ENCODE measurements at places on chromosomes 2 and 18.

DNA sequence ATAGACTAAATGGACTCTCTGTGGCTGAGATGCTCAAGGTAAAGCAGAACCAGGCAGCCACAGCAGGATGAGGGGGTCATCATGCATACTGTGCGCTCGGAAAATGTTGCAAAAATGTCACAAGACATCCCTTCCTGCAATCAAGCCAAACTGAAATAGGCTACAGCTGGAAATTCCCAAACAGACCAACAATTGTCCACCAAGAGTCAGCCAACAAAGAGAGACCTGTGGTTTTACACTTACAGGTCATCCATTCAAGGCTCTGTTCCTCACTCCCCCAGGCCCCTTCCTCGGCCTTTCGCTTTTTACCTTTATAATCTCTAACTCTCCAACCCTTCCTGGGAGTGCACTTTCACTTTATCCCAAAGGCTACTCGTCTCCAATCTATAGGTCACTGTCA lies 1066.9 kb downstream of the TSN start:
- no peak for DNase-seq

- DNase-seq = no peak
Measured at GRCh38 chr2:177549171-177549570, 156.6 kb downstream of the AGPS start.

GRCh38 chr2:72625366-72625765 lies 200.5 kb downstream of the EXOC6B start:
- DNase-seq = no peak

DNA sequence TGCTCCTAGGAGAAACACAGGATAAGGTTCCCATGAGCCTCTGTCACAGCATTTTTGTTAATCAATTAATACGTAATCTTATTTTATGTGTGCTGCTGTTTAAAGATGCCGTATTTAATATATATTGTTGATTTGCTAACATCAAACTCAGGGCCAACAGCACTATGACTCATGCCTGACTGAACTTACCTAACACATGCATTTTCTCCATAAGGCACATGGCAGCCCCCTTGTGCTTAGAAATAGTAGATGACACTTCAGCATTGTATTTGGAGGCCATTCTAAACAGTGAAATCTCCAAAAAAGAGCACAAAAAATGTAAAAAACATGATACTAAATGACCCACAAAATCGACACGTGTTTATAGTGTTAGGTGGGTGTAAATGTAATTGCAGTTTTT lies 314.8 kb downstream of the MYCN start:
- DNase-seq = peak; percentile 18

GRCh38 chr2:232893834-232894233 lies 23.8 kb downstream of the SNORC start:
- DNase-seq = no peak

GRCh38 chr18:68219872-68220271 lies 495.0 kb downstream of the TMX3 start:
- no peak for DNase-seq

DNA sequence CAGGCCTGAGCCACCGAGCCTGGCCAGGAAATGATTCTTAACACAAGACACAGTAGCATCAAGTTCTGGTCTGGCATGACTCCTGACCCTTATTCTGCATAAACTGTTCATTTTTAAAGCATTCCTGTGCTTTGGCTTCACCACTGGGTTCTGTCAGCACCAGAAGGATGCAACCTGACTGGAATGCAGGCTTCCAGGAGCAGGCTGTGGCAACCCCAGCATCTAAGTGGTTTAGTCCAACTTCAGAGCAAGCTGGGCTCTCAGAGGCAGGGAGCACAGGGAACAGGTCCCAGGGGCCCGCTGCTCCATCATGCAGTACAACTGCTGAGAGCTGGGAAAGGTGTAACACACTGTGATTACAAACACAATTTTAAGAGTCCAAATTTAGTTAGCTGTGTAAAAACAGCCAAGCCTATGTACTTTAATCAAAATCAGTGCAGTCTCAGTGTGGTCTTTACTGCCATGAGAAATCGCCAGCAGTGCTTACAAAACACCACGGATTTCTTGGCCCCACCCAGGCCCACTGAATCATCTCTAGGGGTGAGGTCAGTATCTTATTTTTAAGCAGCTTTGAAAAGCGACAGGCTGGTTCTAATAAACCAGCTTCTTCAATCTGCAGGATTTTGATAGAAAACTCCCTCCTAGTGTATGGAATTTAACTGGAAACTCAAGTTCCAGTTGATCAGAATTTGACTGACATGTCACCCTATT lies 44.4 kb upstream of the TMEM182 start:
- no peak for DNase-seq

DNA sequence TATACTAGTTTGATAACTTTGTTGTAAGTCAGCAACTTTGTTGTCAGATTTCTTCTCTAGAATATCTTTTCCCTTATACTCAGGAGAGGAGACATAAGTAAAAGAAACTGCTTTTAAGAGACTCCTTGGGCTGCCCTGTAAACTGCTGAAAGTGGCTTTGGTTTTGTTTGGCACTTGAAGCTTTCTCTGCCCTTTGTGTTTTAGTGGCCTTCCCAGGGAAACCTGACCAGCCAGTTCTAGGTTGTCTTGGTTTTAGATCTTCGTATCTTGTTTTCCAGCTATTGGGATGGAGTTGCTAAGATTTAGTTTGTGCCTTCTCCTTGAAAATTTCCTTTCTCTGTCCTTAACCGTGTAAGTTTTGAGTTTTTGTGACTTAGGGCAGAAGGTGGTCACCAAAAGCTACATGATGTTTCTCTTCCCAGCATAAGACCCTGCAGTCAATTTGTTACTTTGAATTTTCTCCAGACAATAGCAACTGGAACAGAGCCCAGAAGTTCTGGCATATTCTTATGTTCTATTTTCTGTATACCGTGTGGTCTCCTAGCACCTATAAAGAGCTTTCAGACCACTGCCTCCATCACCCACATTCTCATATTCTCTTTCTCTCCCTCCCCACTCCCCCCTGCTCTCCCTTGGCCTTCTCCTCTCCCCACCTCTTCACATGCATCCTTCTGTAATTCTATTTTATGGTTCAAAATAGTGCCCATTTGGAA lies 81.1 kb downstream of the BOLA3 start:
- DNase-seq = no peak

GRCh38 chr18:58045242-58046092 lies 1.4 kb downstream of the NEDD4L start:
- DNase-seq = peak; percentile 66

GRCh38 chr2:223469270-223470046 lies 132.7 kb downstream of the SCG2 start:
- no peak for DNase-seq

DNA sequence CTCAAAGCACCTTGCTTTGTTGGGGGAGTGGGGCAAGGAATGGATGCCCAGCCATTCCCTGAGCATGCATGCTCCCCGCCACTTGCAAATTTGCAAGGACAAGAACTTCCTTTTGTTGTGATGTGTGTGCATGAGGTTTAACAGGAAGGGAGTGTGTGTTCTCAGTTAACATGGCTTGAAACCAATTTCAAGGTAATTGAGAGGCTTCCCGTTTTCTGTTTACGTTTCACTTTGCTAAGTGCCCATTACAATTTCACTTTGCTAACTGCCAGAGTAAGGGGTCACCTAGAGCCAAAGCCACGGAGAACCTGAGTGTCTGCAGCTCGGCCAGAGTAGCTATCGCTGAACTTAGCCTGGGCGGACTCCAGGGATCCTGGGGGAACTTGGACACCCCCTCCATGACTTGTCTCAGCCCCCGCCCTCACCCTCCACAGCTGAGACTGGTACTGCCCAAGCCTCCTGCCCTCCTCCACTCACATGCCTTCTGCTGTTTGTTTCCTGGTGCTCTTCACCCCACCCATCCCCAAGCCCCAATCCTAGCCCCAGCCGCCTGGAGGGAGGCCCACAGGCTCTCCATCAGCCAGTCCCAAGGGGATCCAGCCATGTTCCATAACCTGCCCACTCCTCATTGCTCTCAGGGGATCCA lies 53.6 kb upstream of the LAPTM4A start:
- DNase-seq = no peak

- no peak for DNase-seq
Measured at GRCh38 chr2:173298536-173299097, 56.1 kb upstream of the CDCA7 start.

DNA sequence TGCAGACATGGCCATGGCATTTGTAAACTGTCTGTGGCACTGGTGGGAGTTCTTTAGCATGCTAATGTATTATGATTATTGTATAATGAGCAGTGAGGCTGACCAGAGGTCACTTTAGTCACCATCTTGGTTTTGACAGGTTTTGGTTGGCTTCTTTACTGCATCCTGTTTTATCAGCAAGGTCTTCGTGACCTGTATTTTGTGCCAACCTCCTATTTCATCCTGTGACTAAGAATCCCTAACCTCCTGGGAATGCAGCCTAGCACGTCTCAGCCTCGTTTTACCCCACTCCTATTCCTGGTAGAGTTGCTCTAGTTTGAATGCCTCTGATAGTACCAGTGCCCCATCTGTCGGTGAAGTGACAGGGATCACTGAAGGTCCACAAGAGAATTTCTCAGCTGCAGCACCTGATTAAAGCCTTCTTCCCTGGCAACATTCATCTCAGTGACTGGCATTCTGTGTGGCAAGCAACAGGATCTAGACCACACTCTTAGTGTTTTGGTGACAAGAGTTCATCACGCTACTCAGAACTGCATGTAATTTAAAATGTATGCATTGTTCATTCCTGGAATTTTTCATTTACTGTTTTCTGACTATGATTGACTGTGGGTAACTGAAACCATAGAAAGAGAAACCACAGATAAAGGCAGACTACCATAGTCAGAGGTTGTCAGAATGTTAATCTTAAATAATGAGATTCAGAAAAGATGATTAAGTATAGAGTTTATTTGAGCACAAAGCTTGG lies 43.0 kb upstream of the GPR39 start:
- no peak for DNase-seq

DNA sequence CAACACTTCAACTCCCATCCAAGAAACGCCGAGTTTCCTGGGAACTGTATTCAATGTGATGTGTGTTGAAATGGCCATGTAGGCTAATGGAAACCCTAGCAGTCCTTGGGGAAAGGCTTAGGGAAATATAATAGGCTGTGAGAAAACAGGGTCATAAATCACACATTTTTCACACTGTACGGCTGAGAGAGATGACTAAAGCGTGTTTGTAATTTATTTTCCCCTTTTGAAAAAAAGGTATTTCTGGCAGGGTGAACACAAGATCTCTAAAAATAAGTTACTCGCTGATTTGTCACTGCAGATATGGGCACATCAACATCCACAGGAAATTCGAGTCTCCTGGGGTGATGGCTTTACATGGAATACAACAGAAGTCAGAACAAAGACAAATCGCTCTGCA lies 109.6 kb upstream of the ST6GAL2 start:
- no peak for DNase-seq

DNA sequence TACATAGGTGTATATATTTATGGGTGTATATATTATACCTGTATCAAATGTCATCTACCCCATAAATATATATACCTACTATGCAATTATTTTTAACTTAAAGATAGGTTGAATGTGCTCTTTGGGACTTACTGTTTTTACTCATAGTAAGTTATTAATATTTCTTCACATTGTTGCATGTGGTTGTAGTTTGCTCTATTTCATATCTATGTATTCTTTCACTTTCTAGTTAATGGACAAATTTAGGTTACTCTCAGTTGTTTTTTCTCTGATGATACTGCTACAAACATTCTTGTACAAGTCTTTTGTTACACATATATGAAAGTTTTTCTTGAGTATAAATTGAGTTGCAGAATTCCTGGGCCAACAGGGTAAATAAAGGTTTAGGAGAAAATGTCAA lies 601.8 kb upstream of the ID2 start:
- no peak for DNase-seq

GRCh38 chr18:48100651-48101165 lies 170.2 kb upstream of the SMAD2 start:
- no peak for DNase-seq

- DNase-seq = no peak
Measured at GRCh38 chr2:218029366-218030360, 26.9 kb upstream of the TNS1 start.

GRCh38 chr2:6920743-6921064 lies 3.5 kb downstream of the RNF144A start:
- no peak for DNase-seq

Measured in common myeloid progenitor, CD34-positive (primary cell).